Keratinocyte (primary cell): ENCODE measurements at places on chromosomes 1 and 21.
A peak's percentile ranks its signal among the peaks of the same experiment; 100 is the strongest.

GRCh38 chr1:226980565-226981385 lies 40.7 kb downstream of the COQ8A start:
- H3K27ac ChIP-seq: no peak overlapping the region
- no peaks in the 10 kb centered on the region for H3K27me3 ChIP-seq
- DNase-seq: no peak
- no peaks in the 10 kb centered on the region for H3K4me1 ChIP-seq

GRCh38 chr1:50368179-50369007 lies 54.9 kb downstream of the DMRTA2 start:
- no peak overlapping the region for H3K27ac ChIP-seq
- no peak for DNase-seq

GRCh38 chr1:30085811-30086770 lies 637.3 kb downstream of the MATN1 start:
- peaks cover 3% of the 10 kb centered on the region for H3K27me3 ChIP-seq
- peaks cover 12% of the 10 kb centered on the region for H3K4me1 ChIP-seq
- H3K36me3 ChIP-seq: no peaks in the 10 kb centered on the region
- no peak overlapping the region for H3K4me3 ChIP-seq
- DNase-seq: no peak

DNA sequence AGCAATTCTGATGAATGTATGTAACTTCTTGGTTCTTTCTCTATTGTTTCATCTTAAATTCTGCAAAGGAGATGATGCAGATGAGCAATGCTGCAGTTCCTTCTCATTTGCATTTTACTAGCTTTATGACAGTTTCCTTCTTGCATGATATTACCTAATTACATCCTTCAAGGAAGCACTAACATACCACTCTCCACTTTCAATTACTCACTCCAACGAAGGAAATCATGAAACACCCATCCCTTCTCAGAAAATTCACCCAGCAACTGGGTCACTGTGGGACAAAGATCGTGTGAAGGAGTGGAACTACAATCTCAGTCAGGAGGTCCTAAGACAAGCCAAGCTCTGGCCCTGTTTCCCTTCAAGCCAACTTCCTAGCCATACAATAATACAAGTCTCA lies 142.3 kb downstream of the CHD1L start:
- no peaks in the 10 kb centered on the region for H3K36me3 ChIP-seq
- DNase-seq: no peak
- no peaks in the 10 kb centered on the region for H3K4me1 ChIP-seq
- H3K4me3 ChIP-seq: no peak overlapping the region
- no peaks in the 10 kb centered on the region for H3K27me3 ChIP-seq
- no peak overlapping the region for H3K27ac ChIP-seq

DNA sequence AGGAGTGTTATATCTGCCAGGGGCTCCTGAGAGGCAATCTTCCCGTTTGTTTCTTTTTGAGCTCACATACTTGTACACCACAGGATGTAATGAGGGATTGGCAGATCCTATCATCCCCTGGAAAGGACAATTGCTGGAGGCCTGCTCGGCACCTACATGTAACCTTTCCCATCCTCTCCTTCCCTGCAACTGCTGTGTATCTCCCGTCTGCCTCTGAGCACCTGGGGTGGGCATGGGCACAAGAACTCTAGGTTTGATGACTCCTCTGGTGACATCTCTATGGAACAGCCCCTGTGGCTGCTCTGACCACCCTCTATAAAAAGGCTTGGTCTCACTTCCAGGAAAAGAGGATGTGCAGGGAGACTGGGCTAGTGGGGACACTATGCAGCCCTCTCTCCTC lies 25.0 kb upstream of the SMIM12 start:
- peaks cover 4% of the 10 kb centered on the region for H3K27me3 ChIP-seq
- H3K27ac ChIP-seq: no peak overlapping the region
- no peaks in the 10 kb centered on the region for H3K4me1 ChIP-seq

GRCh38 chr1:173504268-173504667 lies 27.1 kb downstream of the PRDX6 start:
- no peaks in the 10 kb centered on the region for H3K27me3 ChIP-seq
- H3K36me3 ChIP-seq: no peaks in the 10 kb centered on the region
- H3K27ac ChIP-seq: no peak overlapping the region
- H3K4me1 ChIP-seq: no peaks in the 10 kb centered on the region
- H3K4me3 ChIP-seq: no peak overlapping the region

- peak overlapping the region; percentile 36 for H3K27ac ChIP-seq
- H3K4me3 ChIP-seq: no peak overlapping the region
- no peaks in the 10 kb centered on the region for H3K27me3 ChIP-seq
- H3K36me3 ChIP-seq: no peaks in the 10 kb centered on the region
- peaks cover 51% of the 10 kb centered on the region for H3K4me1 ChIP-seq
Measured at GRCh38 chr1:59143811-59144210, 153.1 kb upstream of the FGGY start.

DNA sequence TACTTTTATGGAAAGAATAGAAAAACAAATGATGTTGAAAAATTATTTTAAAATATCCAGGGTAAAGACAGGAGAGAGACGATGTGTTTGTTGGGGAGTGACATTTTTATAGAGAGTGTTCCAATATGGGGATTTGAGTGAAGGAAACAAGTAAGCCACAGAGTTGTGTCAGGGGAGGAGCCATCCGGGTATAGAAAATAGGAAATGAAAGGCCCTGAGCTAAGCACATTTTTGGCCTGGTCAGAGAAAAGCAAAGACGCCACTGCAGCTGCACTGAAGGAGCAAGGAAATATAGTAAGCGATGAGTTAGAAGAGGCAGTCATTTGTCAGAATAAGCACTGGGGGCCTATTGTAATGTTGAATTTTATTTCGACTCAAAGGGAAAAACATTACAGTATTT lies 107.3 kb upstream of the ADGRL4 start:
- no peaks in the 10 kb centered on the region for H3K27me3 ChIP-seq
- no peak overlapping the region for H3K4me3 ChIP-seq
- no peak overlapping the region for H3K27ac ChIP-seq
- H3K36me3 ChIP-seq: no peaks in the 10 kb centered on the region

DNA sequence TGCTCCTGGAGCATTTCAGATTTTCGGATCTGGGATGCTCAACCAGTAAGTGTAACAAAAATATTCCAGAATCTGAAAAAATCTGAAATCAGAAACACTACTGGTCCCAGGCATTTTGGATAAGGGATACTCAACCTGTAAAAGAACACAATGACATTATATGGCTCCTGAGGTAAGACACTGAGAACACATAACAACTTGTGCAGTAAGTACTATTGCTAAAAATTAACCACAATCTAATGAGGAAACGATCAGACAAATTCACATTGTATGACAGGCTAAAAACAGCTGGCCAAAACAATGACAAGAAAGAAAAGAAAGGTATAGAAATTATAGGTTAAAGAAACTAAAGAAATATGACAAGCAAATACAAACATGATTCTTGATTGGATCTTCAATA lies 54.9 kb downstream of the LTN1 start:
- DNase-seq: no peak
- no peaks in the 10 kb centered on the region for H3K27me3 ChIP-seq
- no peak overlapping the region for H3K27ac ChIP-seq
- H3K36me3 ChIP-seq: peaks cover 6% of the 10 kb centered on the region
- H3K4me3 ChIP-seq: no peak overlapping the region

GRCh38 chr1:241802863-241803262 lies 45.1 kb upstream of the EXO1 start:
- H3K4me3 ChIP-seq: no peak overlapping the region
- no peaks in the 10 kb centered on the region for H3K36me3 ChIP-seq
- H3K27ac ChIP-seq: no peak overlapping the region
- peaks cover 4% of the 10 kb centered on the region for H3K4me1 ChIP-seq
- H3K27me3 ChIP-seq: no peaks in the 10 kb centered on the region

GRCh38 chr21:25560271-25560685 lies 47.0 kb downstream of the MRPL39 start:
- no peak overlapping the region for H3K27ac ChIP-seq
- H3K27me3 ChIP-seq: no peaks in the 10 kb centered on the region
- no peak overlapping the region for H3K4me3 ChIP-seq
- no peak for DNase-seq
- H3K4me1 ChIP-seq: peaks cover 15% of the 10 kb centered on the region
- peaks cover 4% of the 10 kb centered on the region for H3K36me3 ChIP-seq

DNA sequence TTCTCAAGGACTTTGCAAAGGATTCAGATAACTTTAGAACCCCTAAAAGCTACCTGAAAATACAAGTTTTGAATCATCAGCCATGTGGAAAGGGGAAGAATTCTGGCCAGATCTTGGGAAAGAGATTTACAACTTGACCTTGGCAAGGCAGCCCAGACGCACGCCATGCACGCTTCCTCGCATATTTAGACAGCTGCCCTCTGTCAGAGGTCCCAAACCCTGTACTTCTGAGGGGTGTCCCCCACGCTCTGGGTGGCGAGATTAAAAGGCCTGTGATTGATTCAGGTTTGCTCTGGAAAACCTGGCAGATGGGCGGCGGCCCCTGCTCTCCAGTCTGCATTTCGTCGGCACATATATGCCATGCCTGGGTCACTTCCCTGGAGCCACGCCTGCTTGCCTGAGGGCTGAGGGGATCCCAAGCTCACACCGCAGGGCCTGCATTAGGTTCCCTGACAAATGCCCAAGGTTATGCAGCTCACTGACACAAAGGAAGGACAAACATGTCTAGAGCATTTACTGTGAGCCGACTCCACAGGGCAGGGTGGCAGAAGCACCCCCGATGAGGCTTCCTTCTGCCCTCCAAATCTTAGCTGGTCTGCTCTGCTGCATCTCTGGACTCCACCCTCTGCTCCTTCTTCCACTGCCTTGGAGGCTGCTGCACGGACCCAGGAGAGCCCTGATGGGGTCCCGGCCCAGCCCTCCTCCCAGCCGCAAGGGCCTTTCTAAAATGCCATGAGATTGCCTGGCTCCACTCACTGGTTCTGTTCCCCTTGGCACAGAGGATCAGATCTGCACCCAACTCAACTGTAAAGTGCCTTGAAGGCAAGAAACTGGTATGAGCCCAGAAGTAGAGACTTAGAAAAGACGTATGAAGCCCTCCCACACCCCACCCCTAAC lies 103.9 kb downstream of the BCAR3 start:
- DNase-seq: no peak
- peaks cover 86% of the 10 kb centered on the region for H3K36me3 ChIP-seq
- H3K27ac ChIP-seq: no peak overlapping the region

DNA sequence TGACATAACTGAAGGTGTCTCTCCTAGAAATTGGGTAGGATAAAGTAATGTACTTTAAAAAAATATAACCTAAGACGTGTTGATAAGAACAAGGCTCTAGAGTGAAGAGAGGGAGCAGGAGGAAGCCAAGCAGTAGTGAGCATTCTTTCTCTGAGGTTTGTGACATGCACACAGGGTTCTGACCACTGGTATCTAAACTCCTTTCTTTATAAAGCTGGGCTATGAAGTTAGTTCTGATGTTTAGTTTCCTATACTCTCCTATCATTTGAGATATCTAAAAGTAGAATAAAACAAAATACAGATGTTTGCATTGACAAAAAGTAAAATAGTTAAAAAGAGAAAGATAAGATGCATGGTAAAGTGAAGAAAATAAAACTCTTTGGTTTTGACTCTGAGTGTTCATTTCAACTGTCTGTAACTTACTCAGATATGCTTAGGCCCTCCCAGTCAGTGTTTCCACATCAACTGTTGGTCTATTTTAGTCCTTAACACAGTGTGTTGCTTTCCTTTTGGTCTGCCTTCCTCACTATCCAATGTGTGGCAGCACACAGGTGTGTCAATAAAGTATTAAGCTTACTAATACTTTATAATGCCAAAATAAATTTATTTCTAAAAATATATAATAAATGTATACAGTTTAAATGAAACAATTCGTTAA lies 543.5 kb downstream of the PTPRC start:
- no peak overlapping the region for H3K27ac ChIP-seq

DNA sequence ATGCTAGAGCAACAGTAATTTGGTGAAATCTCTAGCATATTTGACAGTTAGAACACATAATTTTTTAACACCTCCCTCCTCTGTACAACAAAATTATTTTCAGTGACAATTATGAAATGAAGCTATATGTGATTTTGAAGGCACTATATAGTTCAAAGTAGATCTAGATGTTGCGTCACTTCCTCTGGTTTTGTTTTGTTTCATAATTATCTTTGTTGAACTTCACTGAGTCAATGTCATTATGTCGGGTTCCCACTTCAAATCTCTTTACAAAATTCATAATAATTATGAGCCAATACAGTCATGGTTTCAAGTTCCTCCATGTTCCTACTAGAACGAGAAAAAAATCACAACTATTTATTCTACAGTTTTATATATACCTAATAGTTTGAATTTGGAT lies 254.8 kb upstream of the PLXNA2 start:
- no peak overlapping the region for H3K4me3 ChIP-seq
- no peaks in the 10 kb centered on the region for H3K36me3 ChIP-seq
- no peak for DNase-seq
- no peaks in the 10 kb centered on the region for H3K27me3 ChIP-seq

DNA sequence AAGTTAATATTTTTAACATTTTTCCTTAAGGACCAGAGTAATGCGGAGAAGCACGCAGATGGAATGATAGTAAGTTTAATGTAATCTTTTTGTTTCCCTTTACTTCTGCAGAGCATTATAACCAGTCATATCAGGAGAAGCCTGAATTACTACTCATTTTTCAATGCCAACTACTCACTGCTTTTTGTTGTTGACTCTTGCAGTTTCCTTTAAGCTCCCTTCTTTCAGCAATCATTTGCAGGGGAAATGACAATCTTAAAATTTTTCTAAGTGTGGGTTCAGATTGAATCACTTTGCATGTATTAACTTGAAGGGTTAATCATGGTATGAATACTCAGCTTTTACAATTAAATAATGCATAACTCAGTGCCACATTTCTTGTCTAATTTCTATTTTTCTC lies 122.2 kb downstream of the NRDC start:
- H3K4me3 ChIP-seq: no peak overlapping the region
- H3K4me1 ChIP-seq: peaks cover 40% of the 10 kb centered on the region
- DNase-seq: no peak
- no peaks in the 10 kb centered on the region for H3K27me3 ChIP-seq

DNA sequence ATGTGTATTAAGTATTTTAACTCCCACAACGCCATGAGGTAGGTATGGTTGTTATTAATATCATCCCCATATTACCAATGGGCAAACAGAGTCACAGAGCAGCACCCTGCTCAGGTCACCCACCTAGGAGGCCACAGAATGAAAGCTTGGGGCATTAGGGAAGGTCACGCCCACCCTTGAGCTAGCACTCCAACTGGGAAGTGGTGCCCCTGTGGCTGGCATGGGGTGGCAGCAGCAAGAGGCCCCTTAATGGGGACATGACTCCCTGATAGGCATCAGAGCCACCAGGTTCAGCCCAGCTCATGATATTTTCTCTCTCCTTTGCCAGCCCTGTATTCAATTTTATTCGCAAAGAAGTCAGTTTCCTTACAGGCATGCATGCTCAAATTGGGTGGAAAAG lies 90.6 kb downstream of the DMRTB1 start:
- H3K27me3 ChIP-seq: peaks cover 7% of the 10 kb centered on the region
- DNase-seq: no peak
- no peaks in the 10 kb centered on the region for H3K36me3 ChIP-seq
- H3K27ac ChIP-seq: no peak overlapping the region

- H3K27ac ChIP-seq: peak overlapping the region; percentile 94
- peak overlapping the region; percentile 72 for H3K4me3 ChIP-seq
- H3K4me1 ChIP-seq: peaks cover 30% of the 10 kb centered on the region
Measured at GRCh38 chr1:212286556-212287131, 1.4 kb downstream of the PPP2R5A start.

- H3K4me1 ChIP-seq: no peaks in the 10 kb centered on the region
- DNase-seq: no peak
- no peak overlapping the region for H3K27ac ChIP-seq
- H3K4me3 ChIP-seq: no peak overlapping the region
Measured at GRCh38 chr1:233738396-233738795, 124.5 kb downstream of the KCNK1 start.
